Left hindlimb (tissue), 1 donor: ENCODE measurements at places on chromosomes 11 and 22.

DNA sequence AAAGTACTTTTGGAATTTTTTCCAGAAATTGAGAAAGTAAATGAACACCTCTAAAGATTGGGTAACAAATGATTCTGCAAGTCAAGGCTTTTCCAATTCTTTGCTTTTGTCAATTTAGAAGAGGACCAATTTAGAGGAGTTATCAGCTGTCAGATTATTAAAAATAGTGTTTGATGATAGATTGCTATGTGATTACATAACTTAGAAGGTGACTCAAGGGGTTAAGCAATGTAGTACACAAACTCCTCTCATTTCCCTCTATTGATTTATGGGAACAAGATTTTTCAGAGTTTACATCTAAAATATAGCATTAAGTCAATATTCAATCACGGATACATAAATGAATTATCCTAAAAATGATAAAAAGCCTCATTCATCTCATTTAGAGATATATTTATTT is 70.3 kb downstream of the INSC start:
- DNase-seq = no peak

DNA sequence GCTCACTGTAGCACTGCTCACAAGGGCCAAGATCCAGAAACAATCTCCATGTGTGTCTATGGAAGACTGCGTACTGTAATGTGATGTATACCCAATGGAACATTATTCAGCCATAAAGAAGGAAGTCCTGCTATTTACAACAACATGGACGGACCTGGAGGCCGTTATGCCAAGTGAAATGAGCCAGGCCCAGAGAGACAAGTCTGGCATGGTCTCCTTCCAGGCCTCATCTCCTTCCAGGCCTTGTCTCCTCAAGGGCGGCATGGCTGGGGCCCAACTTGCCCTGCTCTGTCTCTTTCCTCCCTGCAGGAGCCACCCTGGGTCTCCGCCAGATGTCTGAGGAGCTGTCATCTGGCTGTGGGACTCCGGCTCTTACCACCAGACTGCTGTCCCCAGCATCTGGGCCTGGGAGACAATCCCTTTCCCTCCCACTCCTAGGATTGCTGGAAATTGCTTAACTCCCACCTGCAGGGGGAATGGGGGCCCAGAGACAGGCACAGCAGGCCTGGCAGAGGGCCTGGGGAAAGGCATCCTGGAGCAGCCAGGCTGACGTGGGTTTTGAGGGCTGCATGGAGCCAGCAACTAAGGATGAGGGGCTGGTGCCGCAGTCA is 1326.6 kb downstream of the TBC1D22A start:
- DNase-seq = no peak

- DNase-seq = no peak
Observed at GRCh38 chr11:2092464-2092910, 46.7 kb downstream of the IGF2 start.

DNA sequence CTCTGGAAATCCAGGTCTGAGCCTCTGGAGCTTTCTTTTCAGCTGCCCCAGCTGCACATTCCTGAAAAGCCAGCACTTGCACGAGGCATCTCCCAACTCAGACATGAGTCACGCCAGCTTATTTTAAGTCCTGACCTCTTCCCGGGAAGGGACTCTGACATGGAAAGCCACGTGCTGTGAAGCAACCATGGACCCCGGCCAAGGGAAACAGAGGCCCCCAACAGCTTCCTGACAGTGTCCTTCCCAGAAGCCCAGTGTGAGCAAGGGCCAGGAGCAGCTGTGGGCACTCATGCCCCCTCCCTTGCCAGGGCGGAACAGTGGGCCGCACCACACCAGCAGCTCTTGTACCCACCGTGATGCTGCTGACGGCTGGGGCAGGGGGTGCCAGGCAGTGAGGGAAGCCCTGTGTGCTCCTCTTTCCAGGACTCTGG is 118.8 kb upstream of the CADM1 start:
- DNase-seq = peak; percentile 92

DNA sequence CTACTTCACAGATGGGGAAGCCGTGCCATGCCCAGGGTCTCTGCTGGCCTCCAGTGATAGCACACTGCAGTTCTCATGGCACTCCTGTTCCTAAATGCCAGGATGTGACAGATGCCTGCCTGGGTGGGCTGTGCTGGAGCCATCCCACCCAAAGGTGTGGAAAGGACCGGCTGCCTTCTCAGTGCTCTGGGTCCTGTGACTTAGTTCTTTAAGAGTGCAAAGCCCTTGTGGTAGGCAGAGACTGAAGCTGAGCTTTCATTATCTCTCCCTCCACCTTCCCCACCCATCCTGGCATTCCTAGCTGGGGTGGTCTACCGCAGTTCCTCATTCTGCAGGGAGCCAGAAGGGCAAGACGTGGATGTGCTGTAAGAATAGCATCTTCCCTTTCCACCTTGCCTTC is 150.1 kb downstream of the CEP164 start:
- no peak for DNase-seq

- DNase-seq = no peak
Observed at GRCh38 chr22:29328566-29329500, 13.3 kb upstream of the RASL10A start.

DNA sequence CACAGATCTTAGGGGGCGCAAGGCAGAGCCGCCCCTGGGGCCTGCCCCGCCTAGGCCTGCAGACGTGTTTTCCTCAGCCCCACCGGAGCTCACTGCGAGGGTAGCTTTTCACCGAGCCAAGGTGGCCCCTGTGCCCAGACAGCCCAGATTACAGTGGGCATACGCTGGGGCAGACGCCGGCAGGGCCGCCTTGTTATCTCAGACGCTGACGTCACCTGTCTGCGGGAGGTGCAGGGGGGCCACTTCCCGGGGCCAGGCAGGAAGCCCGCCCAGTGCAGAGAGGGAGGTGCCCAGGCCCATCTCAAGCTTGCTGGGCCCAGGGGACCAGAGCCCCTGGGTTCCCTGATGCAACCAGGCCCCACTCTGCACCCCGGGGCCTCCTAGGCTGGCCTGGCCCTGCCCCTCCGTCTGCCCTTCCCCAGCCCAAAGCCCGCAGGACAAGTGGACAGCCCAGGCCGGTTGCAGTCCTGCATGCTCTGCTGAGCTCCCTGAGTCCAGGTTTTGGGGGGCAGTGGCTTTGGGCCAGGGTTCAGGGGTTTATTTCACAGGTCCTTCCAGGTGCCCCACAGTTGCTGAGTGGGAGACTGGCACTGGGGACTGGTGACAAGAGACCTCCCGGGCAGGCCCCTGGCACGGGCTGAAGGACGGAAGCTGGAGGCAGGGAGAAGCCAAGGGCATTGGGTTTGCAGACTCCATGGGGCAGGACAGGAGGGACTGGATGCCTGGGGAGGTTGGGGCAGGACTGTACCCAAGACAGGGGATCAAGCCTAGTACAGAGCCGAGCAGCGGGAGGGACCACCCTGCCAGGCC is 38.6 kb downstream of the IGF2 start:
- peak; percentile 27 for DNase-seq

- DNase-seq = no peak
Observed at GRCh38 chr22:20464096-20464614, 26.5 kb upstream of the SCARF2 start.

DNA sequence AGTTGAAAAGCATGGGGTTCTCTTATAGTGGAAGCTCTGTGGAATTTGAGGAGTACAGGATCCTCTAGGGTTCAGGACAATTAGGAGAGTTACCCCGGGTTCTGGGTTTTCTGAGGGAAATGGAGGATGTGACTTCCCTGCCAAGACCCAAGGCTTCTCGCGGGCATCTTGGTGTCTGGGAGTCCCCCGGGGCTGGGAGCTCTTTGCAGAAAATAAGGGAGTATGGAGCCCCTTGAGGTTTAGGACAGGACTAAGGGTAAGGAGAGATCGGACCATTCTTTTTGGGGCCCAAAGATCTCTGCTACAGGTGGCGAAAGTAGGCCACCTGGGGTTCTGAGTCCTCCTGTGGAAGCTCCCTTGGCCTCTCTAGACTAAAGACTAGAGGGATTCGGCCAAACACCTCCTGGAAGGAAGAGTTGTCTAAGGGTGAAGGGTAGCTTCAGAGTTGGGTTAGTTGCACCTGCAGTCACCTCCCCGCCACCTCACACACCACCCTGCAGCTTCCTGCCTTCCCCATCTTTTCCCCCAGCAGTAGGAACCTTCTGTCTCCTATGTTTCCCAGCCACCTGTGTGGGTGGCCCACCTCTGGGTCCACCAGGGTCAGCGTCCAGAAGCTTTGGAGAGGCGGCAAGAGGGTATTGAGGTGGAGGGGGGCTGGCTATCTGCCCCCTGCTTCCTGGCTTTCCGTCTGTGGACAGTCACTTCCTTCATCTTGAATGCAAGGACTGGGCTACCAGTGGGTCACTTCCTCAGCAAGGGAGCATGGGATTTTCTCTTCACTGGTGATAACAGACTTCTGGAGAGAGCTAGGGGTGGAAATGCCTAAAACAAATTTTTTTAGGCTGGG is 908 bp downstream of the LIMK2 start:
- DNase-seq = no peak

DNA sequence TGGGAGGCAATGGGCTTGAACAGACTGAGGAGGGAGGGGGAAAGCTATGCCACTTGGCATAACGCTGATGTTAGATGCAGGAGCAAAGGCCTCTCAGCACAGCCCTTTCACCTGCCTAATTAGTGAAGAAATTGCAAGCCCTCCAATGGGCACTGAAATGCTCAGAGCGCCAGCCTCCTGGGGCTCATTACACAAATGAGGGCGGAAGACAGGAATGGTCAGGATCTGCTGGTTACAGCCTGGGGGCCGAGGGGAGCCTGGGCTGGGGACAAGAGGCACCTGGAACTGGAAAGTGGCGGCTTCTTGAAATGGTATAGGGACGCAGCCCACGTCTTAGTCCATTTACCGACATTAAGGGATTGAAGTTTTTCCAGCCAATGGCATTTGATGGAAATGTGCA is 50.2 kb upstream of the PLET1 start:
- DNase-seq = no peak

DNA sequence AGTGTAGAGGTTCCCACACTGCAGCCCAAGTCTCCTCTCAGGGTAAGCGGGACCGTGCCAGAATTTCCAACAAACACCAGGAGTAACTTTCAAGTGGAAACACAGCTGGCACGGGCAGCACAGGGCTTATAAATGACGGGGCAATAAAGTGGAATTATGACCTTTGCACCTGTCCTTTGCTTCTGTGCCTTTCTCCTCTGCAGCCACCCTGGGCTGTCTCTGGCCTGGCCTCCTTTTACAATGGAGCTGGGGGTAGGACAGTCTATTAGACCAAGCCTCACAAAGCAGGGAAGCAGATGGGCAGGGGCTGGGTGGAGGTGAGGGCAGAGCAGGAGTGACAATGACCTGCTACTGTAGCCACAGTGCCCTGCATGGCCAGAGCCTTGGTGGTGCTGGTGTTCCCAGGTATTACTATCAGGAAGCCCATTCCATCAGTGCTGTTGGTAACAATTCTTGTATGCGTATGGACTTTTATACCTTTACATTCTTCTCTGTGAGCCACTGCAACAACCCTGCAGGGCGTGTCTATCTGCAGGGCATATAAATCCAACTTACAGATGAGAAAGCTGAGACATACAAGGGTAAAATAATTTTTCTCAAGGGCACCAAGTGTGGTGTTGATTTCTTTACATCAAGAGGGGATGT is 387.8 kb downstream of the CTTN start:
- no peak for DNase-seq

DNA sequence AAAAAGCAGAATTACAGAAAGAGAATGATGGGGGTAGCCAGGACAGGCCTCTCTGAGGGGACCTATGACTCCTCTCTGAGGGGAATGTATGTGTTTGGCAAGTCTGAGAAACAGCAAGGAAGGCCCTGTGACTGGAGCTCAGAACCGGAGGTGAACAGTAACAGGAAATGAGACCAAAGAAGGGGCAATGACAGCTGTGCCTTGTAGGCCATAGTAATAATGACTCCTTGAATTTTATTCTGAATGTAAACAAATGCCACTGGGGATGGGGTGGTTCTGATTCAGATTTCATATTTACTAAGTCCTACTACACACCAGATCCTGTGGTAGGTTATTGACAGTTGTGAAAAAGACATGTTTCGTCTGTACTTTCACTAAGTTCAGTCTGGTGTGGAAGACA is 52.8 kb upstream of the APOA1 start:
- no peak for DNase-seq

GRCh38 chr11:102396708-102397563 is 49.9 kb downstream of the BIRC2 start:
- DNase-seq = no peak

GRCh38 chr22:27905653-27906052 is 13.4 kb downstream of the PITPNB start:
- no peak for DNase-seq

GRCh38 chr11:128734103-128734831 is 40.4 kb downstream of the FLI1 start:
- no peak for DNase-seq

DNA sequence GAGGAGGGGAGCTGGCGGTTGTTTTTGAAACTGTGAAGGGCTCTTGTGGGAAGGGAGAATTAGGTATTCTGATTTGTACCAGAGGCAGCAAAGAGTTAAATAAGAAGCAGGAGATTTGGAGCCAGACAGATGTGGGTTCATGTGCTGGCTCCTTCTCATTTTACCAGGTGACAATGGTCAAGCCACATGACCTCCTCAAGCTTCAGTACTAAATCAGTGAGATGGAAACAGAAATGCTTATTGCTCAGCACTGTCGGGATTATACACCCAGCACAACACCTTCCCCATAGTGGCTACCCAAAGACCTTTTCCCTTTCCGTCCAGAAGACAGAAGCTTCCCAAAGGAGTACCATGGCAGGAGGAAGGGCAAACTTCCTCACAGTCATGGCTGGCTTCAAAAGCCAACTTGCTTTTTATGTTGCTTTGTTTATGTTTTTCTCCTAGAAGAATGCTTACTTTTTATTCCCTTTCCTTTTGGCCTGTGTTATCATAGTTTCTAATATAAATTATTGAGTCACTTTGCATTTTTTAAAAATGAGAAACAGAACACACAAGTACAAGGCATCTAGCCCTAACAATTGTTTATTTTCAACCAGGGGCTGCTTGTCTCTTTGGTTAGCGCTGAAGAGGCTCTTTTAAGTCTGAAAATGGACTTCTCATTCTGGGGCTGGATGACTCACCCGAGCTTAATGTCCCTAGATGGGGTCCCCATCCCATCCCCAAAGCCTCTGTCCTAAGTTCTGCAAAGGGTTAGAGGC is 181.5 kb upstream of the ZBED5 start:
- DNase-seq = no peak

- no peak for DNase-seq
Observed at GRCh38 chr11:57562596-57562995, 4.9 kb downstream of the UBE2L6 start.

- DNase-seq = no peak
Observed at GRCh38 chr22:47210112-47210657, 447.7 kb downstream of the TBC1D22A start.

DNA sequence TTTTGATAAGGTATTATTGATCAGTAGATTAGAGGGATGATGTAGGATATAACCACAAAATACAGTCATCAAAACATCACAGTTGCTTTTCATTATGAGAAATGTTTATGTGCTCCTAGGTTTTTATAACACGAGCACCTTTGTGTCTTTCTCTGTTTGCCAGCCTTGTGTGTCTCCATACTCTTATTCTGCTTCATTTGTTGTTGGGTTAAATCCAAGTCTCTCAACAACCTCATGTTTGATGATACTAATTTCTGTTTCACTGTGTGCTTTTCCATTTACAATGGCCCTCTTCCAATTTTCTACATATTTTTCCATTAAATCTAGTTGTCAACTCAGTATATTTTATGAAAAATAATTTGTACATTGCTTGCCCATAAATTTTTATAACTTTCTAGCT is 107.7 kb upstream of the POU2AF2 start:
- DNase-seq = no peak

GRCh38 chr11:79269611-79270307 is 171.1 kb downstream of the TENM4 start:
- DNase-seq = no peak

GRCh38 chr22:28894807-28895206 is 11.4 kb downstream of the ZNRF3 start:
- no peak for DNase-seq

- DNase-seq = no peak
Observed at GRCh38 chr11:124978316-124978715, 24.3 kb downstream of the CCDC15 start.
